ENCODE measurements at places on chromosomes 6 and 20.
A peak's percentile ranks its signal among the peaks of the same experiment; 100 is the strongest.

DNA sequence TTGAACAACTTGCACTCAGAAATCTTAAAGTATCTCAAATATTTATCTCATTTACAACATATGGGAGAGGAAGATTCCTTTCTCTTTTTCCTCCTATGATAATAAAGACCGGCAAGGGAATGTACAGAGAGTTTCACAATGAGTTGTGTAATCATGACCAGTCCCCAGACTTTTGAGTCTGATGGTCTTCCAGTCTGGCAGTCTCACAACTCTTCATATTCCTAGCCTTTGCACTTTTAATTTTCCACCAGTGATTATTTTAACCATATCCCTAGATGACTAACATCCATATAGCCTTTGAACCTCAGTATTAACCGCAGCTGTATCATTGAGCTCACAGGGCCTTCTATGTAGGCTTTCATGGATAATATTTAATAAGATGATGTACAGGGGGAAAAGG lies 278.5 kb downstream of the KHDC1L start:
- DNase-seq, result no peak

- DNase-seq, result no peak
Observed at GRCh38 chr6:78589436-78589835, 277.9 kb upstream of the IRAK1BP1 start.

DNA sequence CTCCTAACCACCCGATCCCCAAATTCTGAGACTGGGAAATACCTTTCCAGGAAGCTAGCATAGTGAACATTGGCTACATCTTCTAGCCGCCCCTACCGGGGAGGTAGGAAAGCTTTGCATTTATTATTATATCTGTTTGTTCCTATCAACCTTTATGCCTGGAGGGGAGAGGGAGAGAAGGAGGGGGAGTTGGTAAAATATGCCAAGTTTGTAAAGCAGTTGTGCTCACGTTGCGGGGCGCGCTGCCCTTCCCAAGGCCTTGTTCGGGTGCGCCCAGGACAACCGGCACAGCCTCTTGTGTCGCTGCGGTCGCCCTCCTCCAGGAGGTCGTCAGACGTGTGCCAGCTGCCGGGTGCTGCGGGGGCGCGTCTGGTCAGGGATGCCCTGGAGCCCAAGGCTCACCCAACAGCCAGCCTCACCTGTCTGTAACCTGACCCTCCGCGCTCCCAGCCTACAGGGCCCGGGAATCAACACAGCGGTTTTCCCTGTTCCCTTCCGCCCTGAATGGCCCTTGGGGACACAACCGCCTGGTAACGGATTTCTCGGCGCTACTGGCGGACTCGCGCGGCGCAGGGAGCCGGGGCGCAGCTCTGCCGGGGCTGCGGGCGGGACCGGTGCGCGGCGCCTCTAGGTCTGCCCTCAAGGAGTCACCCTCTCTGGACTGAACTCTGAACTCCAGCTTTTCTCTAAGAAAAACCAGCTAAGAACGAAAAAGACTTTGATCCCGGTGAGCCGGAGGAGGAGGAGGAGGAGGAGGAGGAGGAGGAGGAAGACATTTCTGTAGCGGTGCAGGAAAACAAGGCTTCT lies 1.1 kb upstream of the OVOL2 start:
- no peak for DNase-seq

DNA sequence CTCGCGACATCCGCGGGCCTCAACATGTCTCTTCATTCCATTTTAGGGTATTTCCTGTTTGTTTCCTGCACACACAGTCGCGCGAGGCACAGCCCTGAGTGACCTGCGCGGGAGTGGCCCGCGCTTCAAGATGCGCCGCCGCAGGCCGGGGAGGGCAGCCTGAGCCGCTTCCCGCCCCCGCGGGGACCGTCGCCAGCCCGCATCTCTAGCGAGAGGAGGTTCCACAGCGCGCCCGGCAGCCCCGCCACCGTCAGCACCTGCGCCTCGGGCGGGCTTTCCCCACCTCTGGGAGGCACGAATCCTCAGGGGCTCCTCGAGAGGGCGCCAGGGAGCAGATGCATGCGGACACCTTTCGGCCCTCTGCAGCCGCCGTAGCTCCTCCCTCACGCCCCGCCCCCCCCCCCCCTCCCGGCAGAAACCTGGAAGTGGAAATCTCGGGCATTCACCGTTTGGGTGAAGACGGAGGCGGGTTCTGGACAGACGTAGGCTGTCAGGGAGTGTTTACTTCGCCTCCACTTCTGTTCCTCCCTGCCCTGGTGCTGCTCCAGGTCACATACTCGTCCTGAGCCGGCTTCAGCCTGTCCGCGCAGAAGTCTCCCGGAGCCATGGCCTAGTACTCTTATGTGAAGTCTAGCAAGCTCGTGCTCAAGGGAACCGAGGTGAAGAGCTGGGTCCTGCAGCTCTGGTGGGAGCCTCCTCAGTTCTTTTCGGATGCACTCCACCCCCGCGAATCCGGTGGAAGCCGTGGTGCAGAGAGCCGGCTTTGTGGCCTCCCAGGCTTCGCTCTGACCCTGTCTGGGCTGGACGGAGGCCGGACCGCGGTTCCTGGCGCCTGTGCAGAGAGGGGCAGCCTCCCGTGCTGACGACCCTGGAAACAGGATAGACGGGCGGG lies 880.5 kb upstream of the DEFB115 start:
- peak; percentile 65 for DNase-seq

DNA sequence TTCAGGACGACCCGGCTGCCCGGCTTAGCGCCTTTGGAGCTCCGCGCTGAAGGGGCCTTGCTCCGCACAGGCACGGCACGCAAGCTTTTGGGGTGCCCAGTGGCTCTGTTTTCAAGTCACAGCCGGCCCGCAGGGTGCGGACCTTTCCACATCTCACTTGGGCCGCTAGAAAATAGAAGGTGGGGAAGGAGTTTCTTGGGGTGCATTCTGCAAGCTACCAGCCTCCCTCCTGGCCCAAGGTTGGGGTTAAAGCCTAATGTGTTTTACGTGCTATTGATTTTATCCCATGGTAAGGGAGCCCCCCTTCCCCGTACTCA lies 561 bp downstream of the KAT14 start:
- DNase-seq, result no peak

DNA sequence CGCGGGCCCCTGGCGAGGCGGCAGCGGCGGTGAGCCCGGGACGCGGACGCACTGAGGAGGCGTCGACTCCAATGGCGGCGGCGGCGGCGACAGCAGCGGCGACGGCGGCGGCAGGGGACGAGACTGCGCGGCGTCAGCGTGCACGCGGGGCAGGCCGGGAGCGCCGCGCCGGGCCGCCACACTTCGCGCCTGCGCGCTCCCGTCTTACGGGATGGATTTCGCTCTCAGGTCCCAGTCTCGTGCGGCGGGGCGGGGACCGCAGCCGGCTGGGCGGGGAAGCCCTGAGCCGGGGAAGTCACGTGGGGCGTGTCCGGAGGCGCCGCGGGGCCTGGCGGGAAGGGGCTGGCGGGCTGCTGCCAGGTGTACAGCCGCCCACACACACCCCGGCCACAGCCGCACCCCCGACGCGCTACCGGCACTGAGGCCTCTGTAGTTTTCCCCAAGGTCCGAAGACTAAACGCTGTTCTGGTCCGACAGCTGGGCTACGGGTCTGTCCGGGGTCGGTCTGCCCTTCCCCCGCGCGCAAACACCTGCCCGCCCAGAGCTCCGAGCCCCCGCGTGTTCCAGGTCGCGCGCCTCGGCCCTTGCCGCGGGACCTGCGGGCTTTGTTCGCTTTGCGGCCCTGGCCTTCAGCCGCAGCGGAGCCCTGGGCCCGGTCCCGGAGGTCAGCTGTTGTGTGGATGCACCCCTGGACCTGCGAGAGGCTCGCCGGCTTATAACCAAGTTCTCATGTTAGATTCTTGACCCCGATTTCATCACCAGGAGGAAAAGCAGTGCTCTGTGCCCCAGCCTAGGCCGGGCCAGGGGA lies at the start of gene YTHDF1:
TSS of gene YTHDF1 (minus strand) at position 91 of the 808 bp plus-strand sequence. CDS start 239 bp downstream, outside the sequence.
- DNase-seq, result peak; percentile 92

All from substantia nigra (tissue), 51 donors.